ENCODE measurements at places on chromosomes 2 and 18. TPM values are rescaled to one million over a fixed set of nuclear protein-coding genes. Genes with fewer than 3 reads are reported as not detected.

The SNTG2 gene
- not detected for total RNA-seq

The C1QL2 gene
- total RNA-seq: not detected

The DSEL gene
- 157 TPM for total RNA-seq

The SNRPD1 gene
- 9.2 TPM for total RNA-seq

The TMEM200C gene
- 0.17 TPM for total RNA-seq

The MPP4 gene
- total RNA-seq: 0.26 TPM

The FAM168B gene
- total RNA-seq: 79.1 TPM

The RAX gene
- total RNA-seq: not detected

All from fibroblast of lung (primary cell).